ENCODE measurements at places on chromosomes 3 and 15. TPM values are rescaled to one million over a fixed set of nuclear protein-coding genes. Genes with fewer than 3 reads are reported as not detected.

ZNF860 gene
- total RNA-seq, result 0.34 TPM

LRRC3B gene
- total RNA-seq, result not detected

IL16 gene
- total RNA-seq, result 4.7 TPM

ZNF621 gene
- total RNA-seq, result 10.9 TPM

CLEC3B gene
- 133 TPM for total RNA-seq

ADGRG7 gene
- total RNA-seq, result not detected

PTPRG gene
- 50.7 TPM for total RNA-seq

INSYN1 gene
- 88.8 TPM for total RNA-seq

SMCO1 gene
- total RNA-seq, result 28.4 TPM

BTLA gene
- not detected for total RNA-seq

GRM2 gene
- 0.06 TPM for total RNA-seq

C3orf49 gene
- not detected for total RNA-seq

HESX1 gene
- total RNA-seq, result not detected

GHSR gene
- total RNA-seq, result not detected

ALG3 gene
- 22.9 TPM for total RNA-seq

CHRD gene
- 10.0 TPM for total RNA-seq

SQOR gene
- 18.2 TPM for total RNA-seq

CSK gene
- 68.3 TPM for total RNA-seq

LINGO1 gene
- total RNA-seq, result 8.1 TPM

GABRA5 gene
- 1.4 TPM for total RNA-seq

GOLGA8R gene
- total RNA-seq, result 2.8 TPM

ZPLD1 gene
- total RNA-seq, result not detected

ALS2CL gene
- 20.9 TPM for total RNA-seq

ACKR4 gene
- 5.2 TPM for total RNA-seq

RLBP1 gene
- not detected for total RNA-seq

CASR gene
- total RNA-seq, result not detected

TMEM212 gene
- total RNA-seq, result not detected

SNTN gene
- total RNA-seq, result not detected

ARHGAP31 gene
- 45.1 TPM for total RNA-seq

LMAN1L gene
- total RNA-seq, result 216 TPM

RAB6B gene
- 48.1 TPM for total RNA-seq

MPI gene
- total RNA-seq, result 49.6 TPM

TRPM1 gene
- total RNA-seq, result not detected

GPR156 gene
- 0.08 TPM for total RNA-seq

PARP15 gene
- 0.82 TPM for total RNA-seq

KPNA4 gene
- total RNA-seq, result 132 TPM

SLCO2A1 gene
- 51.2 TPM for total RNA-seq

HIGD2B gene
- not detected for total RNA-seq

TICRR gene
- 0.18 TPM for total RNA-seq

HTD2 gene
- total RNA-seq, result 14.1 TPM

Data from right cardiac atrium (tissue), 5 donors.